CD4-positive, alpha-beta T cell treated with Interleukin-10 for 1 hour (primary cell): ENCODE measurements at places on chromosomes 4 and X.

DNA sequence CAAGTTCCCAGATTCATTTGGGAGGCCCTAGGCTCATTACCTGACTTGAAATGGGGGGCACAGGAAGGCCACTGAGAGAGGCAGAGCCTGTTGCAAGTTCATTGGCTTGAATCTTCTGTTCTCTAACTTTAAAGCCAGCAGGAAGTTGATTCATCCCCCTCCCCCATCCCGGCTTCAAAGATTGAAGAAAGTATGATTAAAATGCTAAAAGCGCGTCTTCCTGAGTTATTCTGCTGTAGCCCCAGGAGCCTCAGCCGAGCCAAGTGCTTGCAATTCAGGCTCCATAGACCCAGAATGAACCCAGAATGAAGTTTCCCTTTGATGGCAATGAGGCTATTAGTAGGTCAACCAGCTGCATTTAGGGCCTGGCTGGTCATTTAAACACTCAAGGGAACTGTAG, 14.7 kb downstream of the CHST7 start:
- DNase-seq = peak; percentile 48

- no peak for DNase-seq
Measured at GRCh38 chr4:138841343-138841742, 174.2 kb upstream of the NOCT start.

- no peak for DNase-seq
Measured at GRCh38 chrX:74540635-74541249, 73.7 kb downstream of the RLIM start.

- no peak for DNase-seq
Measured at GRCh38 chr4:86856896-86857295, 7.7 kb upstream of the SLC10A6 start.

DNA sequence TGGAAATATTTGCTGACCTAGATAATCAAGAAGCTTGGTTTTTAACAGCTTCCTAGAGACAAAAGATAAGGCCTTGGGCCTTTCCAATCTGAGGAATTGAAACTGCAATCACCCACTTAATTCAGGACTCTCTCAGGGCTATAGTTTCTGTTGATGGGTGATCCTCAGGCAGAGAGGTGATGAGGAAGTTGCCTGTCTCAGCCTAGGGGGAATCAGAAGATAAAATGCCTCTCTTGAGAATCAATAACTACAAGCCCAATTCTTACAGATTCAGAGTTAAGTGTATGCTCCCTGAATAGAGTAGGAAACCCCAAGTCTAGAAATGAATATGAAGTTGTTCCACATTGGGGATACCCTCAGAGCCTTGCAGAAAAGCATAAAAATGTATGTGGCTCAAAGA, 45.5 kb downstream of the NFKB1 start:
- DNase-seq = no peak

GRCh38 chr4:73055241-73055897, 14.1 kb downstream of the COX18 start:
- DNase-seq = no peak
